ENCODE measurements at places on chromosomes 3 and 15.
A peak's percentile ranks its signal among the peaks of the same experiment; 100 is the strongest.

- DNase-seq: no peak
Observed at GRCh38 chr3:8888301-8888915, 74.9 kb downstream of the RAD18 start.

DNA sequence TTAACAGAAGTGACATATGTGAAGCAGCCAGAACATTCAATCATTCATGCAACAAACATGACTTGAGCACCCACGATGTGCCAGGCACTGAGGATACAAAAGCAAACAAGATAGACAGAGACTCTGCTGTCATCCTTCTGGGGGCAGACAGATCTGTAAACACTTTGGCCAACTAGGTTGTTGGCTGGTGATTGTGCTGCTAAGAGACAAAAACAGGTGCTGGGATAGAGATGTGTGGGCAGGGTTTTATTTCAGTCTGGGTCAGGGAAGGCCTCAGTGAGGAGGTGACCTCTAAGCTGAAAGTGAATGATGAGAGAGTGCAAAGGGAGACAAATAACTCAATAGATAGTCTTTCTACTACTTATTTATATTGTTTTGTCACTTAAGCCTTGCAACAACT lies 147.0 kb upstream of the VEPH1 start:
- no peak for DNase-seq

GRCh38 chr15:77538793-77539497 lies 93.8 kb downstream of the LINGO1 start:
- DNase-seq: no peak

GRCh38 chr3:184155644-184156521 lies 706 bp downstream of the DVL3 start:
- DNase-seq: no peak

GRCh38 chr15:94925680-94926079 lies 694.3 kb downstream of the MCTP2 start:
- DNase-seq: no peak

DNA sequence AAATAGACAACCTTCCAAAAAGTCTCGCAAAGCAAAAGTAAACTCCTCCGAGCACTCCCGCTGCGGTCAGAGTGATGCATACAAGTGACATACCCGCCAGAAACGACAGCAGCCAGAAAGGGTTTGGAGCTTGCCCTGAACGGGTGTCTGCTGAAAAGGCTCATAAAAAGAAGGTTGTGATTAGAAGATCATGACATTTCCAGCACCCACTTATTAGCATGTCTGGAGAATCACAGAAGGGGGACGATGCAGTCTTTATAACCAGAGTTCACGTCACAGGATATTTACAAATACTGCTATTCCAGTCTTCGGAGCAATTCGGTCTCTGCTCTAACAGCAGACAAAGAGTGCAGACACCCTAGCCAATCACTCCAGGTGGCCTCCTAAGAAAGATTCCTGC lies 59.1 kb upstream of the FRMD4B start:
- DNase-seq: no peak

- DNase-seq: no peak
Observed at GRCh38 chr3:129352650-129353588, 74.2 kb downstream of the HMCES start.

DNA sequence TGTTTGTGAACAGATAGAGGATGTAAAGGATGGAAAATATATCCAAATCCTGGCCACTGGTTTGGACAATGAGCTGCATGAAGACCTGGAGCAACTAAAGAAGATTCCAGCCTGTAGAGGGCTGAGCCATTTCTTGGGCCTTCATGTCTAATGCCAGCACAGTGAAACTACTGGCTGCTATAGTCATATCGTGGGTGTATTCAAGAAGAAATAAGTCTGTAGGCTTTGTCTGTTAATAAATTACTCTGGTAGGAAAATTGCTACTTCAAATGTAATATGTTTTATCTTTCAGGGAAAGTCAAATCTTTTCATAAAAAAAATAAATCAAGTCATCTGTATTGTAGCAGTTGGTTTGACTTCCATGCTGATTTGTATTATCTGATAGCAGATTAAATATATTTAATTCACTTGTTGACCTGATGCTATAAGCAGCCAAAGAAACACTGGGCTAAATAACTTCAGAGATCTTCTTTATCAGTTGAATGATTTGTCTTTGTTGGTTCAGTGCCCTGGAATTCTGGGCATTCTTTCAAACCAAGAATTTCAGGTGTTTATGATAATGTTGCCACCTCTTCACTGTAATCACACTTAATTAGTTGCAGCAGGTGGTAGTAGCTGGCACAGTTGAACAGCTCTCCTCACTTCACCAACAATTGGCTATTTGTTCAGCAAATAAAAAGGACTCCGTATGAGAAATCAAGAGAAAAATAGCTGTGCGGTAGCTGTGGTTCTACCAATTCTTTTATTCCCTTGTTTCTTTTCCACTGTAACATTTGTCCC lies 1109.5 kb downstream of the NSUN3 start:
- no peak for DNase-seq

DNA sequence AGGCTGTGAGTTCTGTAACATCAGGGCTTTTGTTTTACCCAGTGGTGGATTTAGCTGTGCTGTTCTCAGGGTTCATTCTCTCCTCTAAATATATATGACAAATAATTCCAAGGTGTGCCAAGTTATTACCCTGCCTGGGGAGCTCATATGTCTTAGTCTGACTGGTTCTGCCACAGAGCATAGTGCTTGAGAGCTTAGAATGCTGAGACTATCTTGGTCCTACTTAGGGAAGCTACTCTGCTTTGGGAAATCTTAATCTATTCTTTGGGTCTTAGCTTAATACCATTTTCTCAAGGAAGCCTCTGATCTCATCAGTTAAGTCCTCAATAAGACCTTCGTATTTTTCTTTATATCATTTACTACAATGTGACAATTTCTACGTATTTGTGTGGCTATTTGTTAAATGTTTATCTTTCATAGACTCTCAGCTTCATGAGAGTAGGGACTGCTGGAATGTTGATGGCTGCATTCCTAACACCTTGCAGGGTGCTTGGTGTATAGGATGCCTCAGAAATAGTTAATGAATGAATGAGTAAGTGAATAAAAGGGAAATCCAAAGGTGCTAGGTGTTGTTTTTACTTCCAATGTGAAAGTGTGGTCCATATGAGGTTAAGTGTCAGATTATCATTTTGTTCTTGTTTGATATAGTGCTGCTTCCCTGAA lies 1.8 kb downstream of the OTOL1 start:
- DNase-seq: no peak

- no peak for DNase-seq
Observed at GRCh38 chr3:59386165-59386564, 336.3 kb upstream of the CFAP20DC start.

DNA sequence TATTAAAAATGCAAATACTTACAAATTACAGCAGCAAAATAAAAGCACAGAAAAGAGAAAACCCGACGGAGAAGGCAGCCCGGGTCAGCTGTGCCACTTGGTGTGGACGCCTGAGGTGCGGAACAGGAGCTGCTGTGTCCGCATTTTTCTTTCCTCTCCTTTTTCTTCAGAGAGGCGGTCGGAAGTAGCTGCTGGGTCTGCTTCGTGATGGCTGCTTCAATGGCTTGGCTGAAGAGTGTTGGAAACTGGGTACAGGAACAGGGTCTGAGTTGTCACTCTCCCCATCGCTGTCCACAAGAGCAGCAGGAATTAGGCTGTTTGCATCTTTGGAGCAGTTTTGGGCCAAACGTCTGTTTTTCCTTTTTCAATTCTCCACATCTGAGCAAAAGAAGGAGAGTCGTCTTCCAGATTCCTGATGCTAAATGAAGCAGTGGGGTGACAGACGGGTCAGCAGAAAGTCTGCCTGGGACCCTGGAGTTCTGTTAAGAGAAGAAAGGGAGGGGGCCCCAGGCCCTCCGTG lies 53.5 kb upstream of the ARL8B start:
- no peak for DNase-seq

DNA sequence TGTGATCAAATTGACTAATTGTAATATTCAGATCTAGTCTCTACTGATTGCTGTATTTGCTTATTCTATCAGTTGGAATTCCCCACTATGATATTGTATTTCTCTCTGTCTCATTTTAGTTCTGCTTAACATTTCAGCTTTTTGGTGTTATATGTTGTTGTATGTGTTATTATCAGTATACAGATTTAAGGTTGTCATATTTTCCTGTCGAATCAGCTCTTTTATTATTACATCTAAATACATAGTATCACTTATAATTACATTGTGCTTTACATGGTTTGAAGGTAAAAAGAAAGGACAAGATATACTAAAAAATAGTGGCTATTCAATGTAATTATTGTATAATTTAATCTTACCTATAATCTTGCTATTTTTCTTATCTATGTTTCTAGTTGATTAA lies 207.3 kb downstream of the LRTM1 start:
- no peak for DNase-seq

DNA sequence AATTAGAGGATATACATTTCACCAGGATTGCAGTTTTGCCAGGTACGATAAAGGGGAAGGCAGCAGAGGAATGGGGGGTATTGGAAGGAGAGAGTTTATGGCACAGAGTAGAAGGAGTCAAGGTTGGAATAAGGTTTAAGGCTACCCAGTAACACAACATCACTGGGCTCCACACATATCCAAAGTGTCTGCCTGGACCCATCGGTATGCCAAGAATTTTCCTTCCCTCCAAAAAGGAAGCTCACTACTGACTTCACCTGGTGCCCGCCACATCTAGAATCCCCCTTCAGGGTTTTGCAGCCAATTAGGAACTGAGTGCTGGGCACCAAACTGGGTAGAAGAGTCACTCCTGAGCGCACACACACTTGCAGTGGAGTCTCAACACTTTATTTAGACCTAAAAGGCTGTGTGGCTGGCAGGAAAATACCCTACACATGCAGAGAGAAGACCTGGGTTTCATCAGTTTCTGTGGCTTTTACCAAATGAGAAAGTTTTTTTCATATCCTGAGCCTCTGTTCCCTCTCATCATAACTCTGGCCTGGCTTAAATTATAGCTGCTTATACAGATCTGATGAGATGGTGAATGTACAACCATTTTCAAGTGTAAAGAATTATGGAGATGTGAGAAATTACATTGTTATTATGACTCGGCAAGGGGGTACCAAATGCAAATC lies 190.8 kb upstream of the LPP start:
- no peak for DNase-seq

- no peak for DNase-seq
Observed at GRCh38 chr3:157094301-157094700, 65.6 kb downstream of the CCNL1 start.

DNA sequence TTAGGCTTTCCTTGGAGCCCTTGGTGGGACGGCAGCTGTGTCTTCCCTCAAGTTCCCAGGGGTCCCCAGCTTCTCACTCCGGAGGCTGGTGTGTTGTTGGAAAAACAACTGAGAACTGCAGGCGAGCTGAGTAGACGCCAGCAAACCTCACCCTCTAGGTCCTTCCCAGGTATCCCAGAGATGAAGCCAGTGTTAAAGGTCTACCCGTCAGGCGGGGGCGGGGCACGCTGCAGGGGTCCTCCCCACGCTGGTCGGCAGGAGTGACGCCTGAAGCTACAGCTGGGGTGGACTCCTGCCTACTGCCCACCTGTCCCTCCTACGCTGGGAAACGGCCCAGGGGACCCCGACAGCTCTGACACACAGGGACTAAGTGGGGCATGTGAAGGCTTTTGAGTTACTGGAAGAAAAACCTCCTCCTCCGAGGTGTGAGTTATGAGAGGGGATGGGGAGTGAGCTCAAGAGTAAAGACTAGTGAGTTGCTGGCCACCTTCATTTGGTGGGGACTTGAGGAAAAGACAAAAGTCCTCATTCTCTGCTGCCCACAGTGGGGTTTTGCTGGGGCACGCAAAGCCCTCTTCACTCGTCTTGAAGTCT lies 32.2 kb upstream of the SNRPA1 start:
- DNase-seq: no peak

DNA sequence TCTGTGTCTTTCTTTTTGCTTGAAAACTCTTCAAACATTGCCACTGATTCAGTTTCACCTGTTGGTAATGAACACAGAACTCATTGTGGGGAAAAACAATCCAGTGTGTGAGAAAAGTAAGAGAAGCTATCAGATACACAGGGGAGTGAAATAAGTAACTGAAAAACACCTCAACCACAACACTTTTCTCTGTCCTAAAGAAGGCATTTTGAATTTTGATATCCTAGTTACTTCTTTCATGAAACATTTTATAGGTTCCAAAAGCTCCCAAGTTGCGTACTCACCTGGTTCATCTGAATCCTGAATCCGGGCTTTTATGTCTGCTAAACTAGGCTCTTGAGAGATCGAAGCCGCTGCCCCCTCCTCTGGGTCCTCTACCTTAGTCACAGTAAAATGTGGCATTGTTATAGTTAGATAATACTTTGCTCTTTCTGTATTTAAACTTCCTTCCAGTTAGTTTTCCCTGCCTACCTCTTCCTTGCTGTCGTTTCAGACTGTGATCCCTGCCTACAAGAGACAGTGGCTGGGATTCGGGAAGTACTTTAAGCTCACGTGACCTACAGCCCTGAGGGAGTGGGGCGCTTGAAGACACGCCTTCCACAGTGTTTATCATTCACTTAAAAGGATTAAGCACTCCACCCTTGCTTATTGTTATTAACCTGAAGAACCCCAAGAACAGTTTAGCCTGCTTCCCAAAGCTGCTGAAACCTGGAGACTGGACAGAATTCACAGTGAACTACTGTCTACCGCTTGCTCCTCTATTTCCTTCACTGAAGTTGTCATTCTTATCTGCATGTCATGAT lies 19.1 kb downstream of the SLC12A6 start:
- peak; percentile 63 for DNase-seq

DNA sequence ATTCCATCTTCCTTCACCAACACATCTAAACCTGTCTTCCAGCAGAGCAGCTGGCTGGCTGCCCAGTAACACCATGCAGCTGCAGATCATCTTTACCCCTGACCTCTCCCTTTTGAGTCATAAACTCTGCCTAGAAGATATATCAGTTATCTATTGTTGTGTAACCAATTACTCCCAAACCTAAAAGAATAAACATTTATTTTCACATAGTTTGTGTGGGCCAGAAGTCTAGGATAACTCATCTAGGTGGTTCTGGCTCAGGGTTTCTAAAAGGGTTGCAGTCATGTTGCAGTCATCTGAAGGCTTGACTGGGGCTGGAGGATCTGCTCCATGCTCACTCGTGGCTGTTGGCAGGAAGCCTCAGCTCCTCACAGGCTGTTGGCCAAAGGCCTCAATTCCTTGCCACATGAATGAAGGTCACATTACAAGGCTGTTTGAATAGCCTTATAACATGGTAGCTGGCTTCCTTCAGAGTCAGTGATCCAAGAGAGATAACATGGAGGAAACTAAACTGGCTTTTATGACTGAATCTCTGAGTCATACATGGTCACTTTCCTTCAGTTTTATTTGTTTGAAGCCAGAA lies 92.8 kb downstream of the GOLIM4 start:
- no peak for DNase-seq

GRCh38 chr3:51002495-51002894 lies 327.8 kb downstream of the DOCK3 start:
- DNase-seq: no peak

- DNase-seq: no peak
Observed at GRCh38 chr15:94584833-94585244, 353.5 kb downstream of the MCTP2 start.

GRCh38 chr15:97482521-97482920 lies 478.0 kb upstream of the ARRDC4 start:
- DNase-seq: no peak

DNA sequence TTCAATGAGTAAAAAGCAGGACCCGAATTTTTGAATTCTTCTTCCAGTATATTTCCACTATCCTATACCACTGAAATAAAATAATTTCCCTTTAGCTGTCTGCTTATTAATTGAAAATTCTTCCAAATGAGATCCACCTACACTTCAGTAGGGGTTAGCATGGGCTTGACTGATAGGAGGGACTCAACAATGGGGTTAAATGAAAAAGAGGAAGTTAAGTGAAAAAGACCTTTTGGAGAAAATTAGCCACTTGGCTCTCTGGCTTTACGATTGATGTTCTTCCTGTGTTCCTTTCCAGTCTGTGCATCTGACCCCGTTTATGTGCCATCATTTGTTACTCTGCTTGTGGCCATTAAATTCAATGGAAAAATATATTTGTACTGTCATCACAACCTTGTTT lies 54.0 kb upstream of the GCNT3 start:
- DNase-seq: no peak

All from Ammon's horn (tissue), 1 donor.